Left ventricle myocardium inferior (tissue), 1 donor: ENCODE measurements at places on chromosomes 3 and 15.

GRCh38 chr3:138908846-138909245, 38.1 kb downstream of the FOXL2 start:
- no peak for DNase-seq

- no peak for DNase-seq
Observed at GRCh38 chr3:53170325-53171063, 9.5 kb downstream of the PRKCD start.

DNA sequence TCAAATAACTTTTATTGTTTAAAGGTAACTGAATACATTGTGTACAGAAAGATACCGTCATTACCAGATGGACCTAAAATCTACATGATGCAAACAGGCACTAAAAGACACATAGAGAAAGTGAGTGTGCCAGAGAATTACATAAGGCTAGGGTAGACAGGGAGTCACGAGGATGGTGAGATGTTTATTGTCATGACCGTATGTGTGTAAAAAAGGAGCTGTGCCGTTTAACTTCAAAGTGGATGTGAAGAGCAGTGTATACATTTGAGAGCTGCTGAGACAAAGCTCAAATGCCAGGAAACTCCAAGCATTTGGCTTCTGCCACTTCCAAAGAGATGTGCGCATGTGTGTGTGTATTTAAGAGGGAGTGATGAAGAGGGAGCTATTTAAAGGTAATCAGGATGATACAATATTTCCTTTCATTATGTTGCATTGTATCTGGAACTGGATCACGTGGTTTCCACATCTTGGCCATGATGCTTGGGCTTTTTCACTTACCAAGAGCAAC, 51.4 kb upstream of the IGF1R start:
- no peak for DNase-seq

DNA sequence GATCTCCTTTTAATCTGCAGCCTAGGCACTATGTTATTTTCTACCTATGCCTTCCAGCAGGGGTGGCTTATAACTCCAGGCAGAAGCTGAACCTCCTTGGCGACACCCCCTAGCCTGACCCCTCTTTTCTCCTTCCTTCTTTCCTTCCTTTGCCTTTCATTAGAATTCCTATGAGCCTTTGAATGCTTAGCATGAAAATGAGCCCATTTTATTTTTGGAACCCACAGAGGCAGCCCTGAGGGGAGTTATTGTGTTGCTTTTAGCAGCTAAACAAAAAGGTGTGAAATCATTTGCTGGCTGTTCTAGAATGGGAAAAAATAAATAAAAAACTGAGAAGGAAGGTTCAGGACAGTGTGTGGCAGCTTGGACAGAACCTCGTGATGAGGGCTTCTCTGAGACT, 164.6 kb upstream of the ICE2 start:
- DNase-seq, result no peak

DNA sequence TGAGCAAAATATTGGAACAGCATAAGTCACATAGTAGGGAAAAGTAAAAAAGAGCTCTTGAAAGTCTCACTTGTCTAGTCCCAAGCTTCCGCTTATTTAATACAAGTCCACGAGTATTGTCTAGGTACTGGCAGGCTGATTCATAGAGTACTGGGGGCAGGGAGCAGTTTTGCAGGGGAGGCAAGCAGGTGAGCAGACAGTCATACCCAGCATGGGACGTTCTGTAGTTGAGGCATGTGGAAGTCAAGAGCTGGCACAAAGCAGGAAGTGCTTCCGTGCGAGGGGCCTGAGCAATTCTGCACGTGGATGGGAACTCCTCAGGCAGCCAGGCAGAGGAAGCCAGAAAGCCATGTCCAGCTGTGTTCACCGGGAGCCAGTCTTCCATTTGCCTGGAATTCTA, 287.6 kb downstream of the EPHB1 start:
- DNase-seq, result no peak

DNA sequence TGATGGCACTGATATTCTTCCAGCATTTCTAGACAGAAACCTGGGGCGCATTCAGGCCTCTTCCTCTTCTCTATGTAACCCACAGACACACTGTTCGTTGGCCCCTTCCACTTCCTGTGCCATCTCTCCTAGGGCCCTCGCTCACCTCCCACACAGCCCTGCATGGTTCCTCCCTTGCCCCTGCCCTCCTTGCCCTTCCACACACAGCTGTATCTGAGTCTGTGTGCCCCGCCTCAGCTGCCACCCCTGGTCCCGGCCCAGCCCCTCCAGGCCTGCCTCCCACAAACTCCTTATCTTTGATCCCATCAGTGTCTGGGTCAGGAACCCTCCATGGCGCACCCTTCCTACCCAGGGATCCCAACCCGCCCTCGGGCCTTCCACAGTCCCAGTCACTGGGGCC, 37.9 kb downstream of the RAB6B start:
- DNase-seq, result no peak

DNA sequence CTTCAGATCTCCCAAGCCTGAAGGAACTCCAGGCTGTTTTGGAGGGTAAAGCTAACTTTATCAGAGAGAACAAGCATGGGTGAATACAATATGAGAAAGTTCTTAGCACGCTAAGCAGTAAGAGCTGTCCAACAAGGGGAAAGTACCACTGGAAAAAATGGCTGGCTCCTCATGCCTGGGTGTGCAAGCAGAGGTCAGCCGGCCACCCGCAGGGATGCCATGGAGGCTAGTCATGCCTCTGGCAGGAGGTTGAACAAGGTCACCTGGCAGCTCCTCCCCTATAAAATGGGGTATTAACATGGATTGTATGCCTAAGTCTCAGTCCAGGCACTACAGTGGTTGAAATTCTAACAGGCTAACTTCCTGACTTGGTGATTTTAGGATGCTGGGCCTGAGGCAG, 75.4 kb upstream of the SLC6A1 start:
- DNase-seq, result no peak

DNA sequence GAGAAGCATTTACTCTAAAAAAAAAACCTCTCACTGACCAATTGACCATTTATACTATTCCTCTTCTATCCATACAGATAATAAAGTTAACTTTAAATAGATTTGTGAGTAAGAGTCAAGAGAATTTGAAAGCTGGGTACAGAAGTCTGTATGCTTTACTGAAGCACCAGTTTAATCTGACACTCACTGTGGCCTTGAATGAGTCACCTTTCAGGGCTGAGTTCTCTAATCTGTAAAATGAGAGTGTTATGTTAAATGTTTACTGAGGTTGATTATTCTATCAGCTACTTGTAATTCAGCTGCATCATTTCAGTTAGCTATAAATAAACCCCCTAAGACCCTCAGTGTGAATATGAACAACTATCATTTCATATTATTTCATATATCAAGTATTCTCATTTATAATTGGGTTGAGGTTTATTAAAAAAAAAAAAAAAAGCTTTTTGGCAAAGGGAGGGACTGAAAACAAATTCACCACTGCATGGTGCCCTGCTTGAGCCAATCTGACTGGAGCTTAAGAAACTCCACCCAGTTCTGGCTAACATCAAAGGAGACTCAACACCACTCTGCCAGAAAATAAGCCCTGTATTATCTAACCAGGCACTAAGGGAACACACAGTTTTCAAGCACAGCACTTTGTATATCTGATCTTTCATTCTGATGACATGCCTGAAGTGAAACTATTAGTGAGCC, 2.8 kb downstream of the MAP4 start:
- no peak for DNase-seq

GRCh38 chr3:172213904-172214303, 174.5 kb downstream of the FNDC3B start:
- DNase-seq, result no peak

DNA sequence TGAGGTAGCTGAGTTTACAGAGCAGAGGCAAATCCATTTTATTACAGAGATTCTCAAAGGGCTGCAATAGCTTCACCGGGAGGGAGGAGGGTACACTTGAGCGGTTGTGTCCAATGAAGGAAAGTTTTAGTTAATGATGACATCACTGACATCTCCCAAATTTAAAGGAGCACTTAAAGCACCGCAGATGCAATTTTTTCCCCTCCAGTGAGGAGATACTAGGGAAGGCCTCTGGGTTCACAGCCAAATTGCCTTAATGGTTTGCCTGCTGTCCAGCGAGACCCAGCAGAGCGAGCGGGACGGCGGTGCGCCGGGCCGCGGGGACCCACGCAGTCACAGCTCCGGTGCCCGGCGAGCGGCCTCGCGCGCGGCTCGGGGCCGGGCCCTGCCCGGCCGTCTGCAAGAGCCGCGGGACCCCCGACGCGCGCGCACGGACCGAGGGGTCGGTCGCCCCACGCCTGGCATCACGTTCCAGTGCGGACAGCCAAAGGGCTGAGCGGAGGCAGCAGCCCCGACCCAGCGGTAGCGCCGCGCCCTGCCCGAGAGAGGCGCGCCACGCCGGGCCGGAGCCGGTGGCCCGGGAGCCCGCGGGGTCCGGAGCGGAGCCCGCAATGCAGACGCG, 160.5 kb upstream of the CHRNA7 start:
- no peak for DNase-seq

DNA sequence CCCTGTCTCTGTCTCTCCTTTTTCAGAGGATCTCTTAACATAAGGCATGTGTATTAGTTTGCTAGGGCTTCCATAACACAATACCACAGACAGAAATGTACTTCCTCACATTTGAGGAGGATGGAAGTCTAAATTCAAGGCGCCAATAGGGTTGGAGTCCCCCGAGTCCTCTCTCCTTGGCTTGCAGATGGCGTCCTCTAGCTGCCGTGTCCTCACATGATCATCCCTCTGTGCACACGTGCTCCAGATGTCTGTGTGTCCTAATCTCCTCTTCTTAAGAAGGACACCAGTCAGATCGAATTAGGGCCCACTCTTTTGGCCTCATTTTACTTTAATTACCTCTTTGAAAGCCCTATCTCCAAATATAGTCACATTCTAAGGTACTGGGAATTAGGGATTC, 23.0 kb upstream of the BFSP2 start:
- DNase-seq, result no peak

GRCh38 chr3:135020181-135020580, 225.1 kb downstream of the EPHB1 start:
- DNase-seq, result no peak

DNA sequence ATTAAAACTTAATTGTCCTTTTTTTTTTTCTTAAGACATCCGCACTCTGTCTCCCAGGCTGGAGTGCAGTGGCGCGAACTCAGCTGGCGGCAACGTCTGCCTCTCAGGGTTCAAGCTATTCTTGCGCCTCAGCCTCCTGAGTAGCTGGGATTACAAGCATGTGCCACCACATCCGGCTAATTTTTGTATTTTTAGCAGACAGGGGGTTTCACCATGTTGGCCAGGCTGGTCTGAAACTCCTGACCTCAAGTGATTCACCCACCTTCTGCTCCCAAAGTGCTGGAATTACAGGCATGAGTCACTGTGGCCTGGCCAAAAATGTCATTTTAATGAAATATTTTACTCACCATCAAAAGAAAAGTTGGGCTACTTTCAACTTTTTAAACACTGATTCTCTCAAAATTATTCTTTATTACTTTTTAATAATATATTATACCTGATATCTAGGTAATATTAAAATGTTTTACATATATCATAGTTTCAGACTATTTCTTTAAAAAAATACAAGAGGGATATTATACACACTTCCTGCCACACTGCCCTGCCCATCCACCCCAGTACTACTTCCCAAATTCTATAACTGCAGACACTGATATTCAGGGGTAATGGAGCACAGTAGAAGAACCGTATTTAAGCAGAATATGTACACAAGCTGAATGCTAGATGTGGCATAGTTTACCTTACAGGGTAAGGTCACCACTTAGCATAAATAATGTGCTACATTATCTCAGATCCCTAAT, 723.9 kb upstream of the ZNF385D start:
- DNase-seq, result no peak

DNA sequence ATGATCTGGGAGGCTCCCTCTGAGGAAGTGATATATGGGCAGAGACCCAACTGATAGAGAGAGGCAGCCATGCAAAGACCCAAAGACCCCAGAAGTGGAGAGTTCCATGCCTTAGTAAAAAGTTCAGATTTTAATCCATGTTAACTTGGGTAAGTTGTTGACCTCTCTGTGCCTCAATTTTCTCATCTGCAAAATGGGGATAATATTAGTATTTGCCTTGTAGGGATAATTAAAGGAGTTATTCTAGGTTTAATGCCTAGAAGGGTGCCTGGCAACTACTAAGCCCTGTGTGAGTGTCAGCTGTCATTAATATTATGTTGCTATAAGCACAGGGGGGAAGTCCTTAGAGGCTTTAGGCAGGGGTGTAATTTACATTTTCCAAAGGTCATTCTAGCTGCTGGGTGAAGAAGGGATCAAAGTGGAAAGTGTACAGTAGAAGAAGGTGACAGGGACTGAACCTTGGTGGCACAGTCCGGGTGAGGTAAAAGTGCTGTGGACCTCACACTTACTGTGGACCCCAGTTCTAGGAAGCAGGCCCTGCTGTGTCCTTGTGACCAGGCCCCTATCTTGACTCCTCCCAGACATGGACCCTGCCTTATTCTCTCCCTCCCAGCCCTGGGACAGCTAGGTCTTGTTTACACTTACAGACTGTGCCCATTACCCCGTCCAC, 3.0 kb upstream of the RAD18 start:
- DNase-seq, result no peak

GRCh38 chr3:157534725-157535161, 31.5 kb upstream of the VEPH1 start:
- DNase-seq, result no peak
